ENCODE measurements at places on chromosomes 2 and 18. TPM values are rescaled to one million over a fixed set of nuclear protein-coding genes. Genes with fewer than 3 reads are reported as not detected.
A peak's percentile ranks its signal among the peaks of the same experiment; 100 is the strongest.

The CYBRD1 gene
- total RNA-seq = 0.24 TPM

The ST8SIA3 gene
- total RNA-seq = not detected

The HMSD gene
- total RNA-seq = 3.3 TPM

The CHRNG gene
- total RNA-seq = not detected

The LOXL3 gene
- total RNA-seq = 2.0 TPM

- H3K27me3 ChIP-seq = peaks cover 13% of the 10 kb centered on the region
- no peak for ATAC-seq
- H3K4me3 ChIP-seq = no peak overlapping the region
- H3K4me1 ChIP-seq = no peaks in the 10 kb centered on the region
- H3K36me3 ChIP-seq = no peaks in the 10 kb centered on the region
- H3K27ac ChIP-seq = no peak overlapping the region
Observed at GRCh38 chr2:219727771-219728429, 100.5 kb downstream of the SLC4A3 start.

DNA sequence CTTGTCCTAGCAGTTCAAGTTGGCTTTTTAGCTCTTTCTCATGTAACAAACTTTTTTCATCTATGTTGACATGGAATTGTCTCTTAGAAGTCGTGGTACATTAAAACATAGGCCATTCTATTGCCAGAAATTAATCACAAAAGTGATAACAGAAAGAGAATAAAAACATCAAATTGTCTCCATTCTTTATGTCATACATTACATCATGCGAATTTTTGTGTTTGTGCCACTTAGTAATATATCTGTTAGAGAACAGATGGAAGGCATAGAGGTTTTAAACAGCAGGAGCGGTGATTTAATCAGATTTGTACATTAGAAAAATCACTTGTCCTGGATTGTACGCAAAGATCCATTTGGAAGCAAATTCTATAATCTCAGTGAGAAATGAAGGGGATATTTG is 136.5 kb upstream of the CDH20 start:
- H3K36me3 ChIP-seq = no peaks in the 10 kb centered on the region
- H3K27me3 ChIP-seq = no peaks in the 10 kb centered on the region
- H3K4me1 ChIP-seq = no peaks in the 10 kb centered on the region

GRCh38 chr2:99153921-99154604 is 679 bp downstream of the TSGA10 start:
- H3K4me1 ChIP-seq = peaks cover 11% of the 10 kb centered on the region
- peaks cover 8% of the 10 kb centered on the region for H3K36me3 ChIP-seq
- H3K27me3 ChIP-seq = no peaks in the 10 kb centered on the region
- ATAC-seq = no peak
- H3K4me3 ChIP-seq = no peak overlapping the region

DNA sequence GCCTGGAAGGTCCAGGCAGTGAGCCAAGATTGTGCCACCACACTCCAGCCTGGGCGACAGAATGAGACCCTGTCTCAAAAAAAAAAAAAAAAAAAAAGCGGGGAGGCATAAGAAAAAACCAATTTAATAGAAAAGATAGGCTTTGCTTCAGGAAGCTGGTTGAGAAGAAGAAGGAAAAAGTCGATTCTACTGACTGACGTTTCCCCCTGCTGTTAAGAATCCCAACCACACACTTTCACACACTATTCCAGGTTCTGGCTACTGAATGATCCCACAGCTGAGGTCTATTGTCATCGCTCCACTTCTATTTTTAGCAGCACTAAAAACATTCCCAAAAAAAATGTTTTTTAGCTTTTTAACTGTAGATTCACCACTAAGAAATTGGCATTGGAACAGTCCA is 6.7 kb upstream of the CHCHD5 start:
- H3K27ac ChIP-seq = no peak overlapping the region
- H3K27me3 ChIP-seq = no peaks in the 10 kb centered on the region
- H3K4me3 ChIP-seq = no peak overlapping the region

DNA sequence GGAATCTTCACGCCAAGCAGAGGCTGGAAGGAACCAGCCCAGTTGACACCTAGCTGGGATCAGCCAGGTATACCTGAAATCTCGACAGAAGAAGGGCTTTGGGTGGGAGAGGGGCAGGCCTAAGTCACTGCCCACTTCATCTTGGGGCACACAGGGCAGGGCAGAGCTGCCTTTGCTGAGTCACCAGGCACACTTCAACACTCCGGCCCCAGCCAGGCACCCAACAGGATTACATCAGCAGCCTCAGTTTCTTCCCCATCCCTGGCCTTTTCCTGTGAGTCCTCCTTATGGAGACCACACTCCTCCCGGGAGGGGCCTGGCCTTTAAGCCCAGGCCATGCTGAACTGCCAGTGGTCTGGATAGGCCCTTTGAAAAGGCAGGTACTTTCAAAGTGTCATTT is 201.7 kb upstream of the HS6ST1 start:
- no peak overlapping the region for H3K27ac ChIP-seq
- peaks cover 9% of the 10 kb centered on the region for H3K27me3 ChIP-seq
- ATAC-seq = peak; percentile 48
- no peaks in the 10 kb centered on the region for H3K36me3 ChIP-seq
- H3K4me1 ChIP-seq = no peaks in the 10 kb centered on the region

DNA sequence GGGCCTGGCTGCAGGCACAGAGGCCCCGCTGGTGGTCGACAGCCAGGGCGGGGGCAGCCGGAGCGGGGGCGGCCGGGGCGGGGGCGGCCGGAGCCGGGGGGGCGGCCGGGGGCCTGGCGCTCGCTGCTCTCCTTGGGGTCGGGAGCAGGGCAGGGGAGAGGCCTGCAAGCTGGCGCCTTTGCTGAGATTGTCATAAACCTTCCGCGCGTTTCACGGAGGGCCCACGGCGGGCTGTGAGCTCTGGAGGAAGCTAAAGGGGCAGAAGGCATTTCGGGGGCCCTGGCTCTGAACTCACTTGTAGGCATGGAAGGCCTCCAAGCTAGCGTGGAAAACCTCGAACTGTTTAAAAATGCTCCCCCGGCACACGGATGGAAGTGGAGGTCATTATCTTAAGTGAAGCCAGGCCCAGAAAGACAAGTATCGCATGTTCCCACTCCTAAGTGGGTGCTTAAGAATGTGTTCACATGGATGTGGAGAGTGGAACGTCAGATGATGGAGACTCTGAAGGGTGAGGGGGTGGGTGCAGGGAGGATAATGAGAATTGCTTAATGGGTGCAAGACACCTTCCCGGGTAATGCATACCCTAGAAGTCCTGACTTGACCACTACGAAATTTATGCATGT is 629 bp downstream of the PRELID3A start:
- H3K4me3 ChIP-seq = peak overlapping the region; percentile 47
- no peaks in the 10 kb centered on the region for H3K36me3 ChIP-seq
- H3K27me3 ChIP-seq = peaks cover 14% of the 10 kb centered on the region
- no peak for ATAC-seq
- no peak overlapping the region for H3K27ac ChIP-seq

DNA sequence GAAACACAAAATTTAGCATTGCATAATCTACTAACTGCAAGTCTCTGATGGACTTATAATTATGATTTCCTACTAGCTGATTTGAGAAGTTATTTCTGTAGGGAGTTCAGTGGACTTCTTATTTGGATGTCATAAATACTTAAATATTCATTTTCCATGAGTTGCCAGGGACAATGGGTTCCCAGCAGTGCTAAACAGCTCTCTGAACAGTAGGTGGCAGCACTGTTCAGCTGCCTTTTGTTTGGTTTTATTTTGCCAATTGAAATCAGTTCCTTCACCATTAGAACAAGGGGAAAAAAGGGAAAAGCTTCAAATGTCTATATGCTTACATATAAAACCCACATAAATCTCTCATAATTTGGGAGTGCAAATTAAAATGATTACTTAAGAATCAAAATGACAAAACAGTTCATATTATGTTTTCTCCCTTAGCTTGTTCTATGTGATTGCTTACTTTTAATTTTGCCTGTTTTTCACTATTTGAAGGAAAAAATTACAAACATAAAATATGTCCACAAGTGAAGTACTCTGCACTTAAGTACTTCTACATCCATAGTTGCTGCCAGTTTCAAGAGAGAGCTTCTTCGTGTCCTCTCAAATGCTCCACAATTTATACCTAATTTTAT is 898.9 kb downstream of the CPS1 start:
- H3K36me3 ChIP-seq = no peaks in the 10 kb centered on the region
- ATAC-seq = no peak
- no peaks in the 10 kb centered on the region for H3K4me1 ChIP-seq
- no peak overlapping the region for H3K27ac ChIP-seq

GRCh38 chr2:175557810-175558377 is 376.4 kb upstream of the ATP5MC3 start:
- H3K4me3 ChIP-seq = no peak overlapping the region
- no peak overlapping the region for H3K27ac ChIP-seq
- peaks cover 18% of the 10 kb centered on the region for H3K27me3 ChIP-seq
- no peaks in the 10 kb centered on the region for H3K4me1 ChIP-seq

GRCh38 chr2:218063486-218063885 is 5.6 kb upstream of the RUFY4 start:
- H3K4me1 ChIP-seq = no peaks in the 10 kb centered on the region
- H3K27ac ChIP-seq = no peak overlapping the region
- no peak overlapping the region for H3K4me3 ChIP-seq
- no peak for ATAC-seq

DNA sequence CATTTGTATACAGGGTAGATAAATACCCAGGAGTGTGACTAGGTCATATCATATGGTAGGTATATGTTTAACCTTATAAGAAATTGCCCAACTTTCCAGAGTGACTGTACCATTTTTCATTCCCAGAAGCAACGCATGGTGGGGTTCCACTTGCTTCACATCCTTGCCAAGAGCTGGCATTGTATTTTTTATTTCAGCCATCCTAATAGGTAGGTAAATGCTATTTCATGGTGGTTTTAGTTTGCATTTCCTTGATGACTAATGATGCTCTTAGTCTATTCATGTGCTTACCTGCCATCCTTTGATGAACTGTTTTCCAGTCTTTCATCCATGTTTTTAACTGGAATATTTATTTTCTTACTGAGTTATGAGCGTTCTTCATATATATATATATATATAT is 51.9 kb downstream of the MAP4K3 start:
- ATAC-seq = no peak
- no peak overlapping the region for H3K27ac ChIP-seq
- no peaks in the 10 kb centered on the region for H3K27me3 ChIP-seq
- H3K4me1 ChIP-seq = peaks cover 11% of the 10 kb centered on the region

DNA sequence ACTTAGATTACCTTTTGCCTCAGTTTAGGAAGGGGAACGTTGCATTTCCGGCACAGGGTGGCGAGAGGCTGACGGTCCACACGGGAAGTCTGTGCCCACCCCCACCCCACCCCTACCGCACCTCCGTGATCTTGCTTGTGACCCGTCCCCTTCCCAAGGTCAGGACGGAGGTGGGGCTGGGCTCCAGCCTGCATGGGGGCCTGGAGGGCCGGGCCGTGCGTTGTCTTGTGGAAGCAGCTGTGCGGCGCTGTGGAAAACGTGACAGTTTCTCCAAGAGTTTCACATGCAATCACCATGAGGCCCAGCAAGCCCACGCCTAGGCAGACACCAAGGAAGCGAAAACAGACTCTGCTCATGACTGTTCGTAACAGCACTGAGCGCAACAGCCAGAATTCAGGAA is 76.8 kb upstream of the HDAC4 start:
- no peaks in the 10 kb centered on the region for H3K36me3 ChIP-seq
- ATAC-seq = no peak
- no peaks in the 10 kb centered on the region for H3K27me3 ChIP-seq
- H3K27ac ChIP-seq = no peak overlapping the region
- no peak overlapping the region for H3K4me3 ChIP-seq

GRCh38 chr18:28884304-28884703 is 707.4 kb upstream of the CDH2 start:
- no peak overlapping the region for H3K27ac ChIP-seq
- no peak for ATAC-seq
- H3K4me1 ChIP-seq = no peaks in the 10 kb centered on the region

- no peak overlapping the region for H3K27ac ChIP-seq
- H3K27me3 ChIP-seq = peaks cover 7% of the 10 kb centered on the region
- H3K36me3 ChIP-seq = no peaks in the 10 kb centered on the region
- no peaks in the 10 kb centered on the region for H3K4me1 ChIP-seq
- H3K4me3 ChIP-seq = no peak overlapping the region
- ATAC-seq = no peak
Observed at GRCh38 chr18:47577520-47577919, 326.1 kb upstream of the SKOR2 start.

DNA sequence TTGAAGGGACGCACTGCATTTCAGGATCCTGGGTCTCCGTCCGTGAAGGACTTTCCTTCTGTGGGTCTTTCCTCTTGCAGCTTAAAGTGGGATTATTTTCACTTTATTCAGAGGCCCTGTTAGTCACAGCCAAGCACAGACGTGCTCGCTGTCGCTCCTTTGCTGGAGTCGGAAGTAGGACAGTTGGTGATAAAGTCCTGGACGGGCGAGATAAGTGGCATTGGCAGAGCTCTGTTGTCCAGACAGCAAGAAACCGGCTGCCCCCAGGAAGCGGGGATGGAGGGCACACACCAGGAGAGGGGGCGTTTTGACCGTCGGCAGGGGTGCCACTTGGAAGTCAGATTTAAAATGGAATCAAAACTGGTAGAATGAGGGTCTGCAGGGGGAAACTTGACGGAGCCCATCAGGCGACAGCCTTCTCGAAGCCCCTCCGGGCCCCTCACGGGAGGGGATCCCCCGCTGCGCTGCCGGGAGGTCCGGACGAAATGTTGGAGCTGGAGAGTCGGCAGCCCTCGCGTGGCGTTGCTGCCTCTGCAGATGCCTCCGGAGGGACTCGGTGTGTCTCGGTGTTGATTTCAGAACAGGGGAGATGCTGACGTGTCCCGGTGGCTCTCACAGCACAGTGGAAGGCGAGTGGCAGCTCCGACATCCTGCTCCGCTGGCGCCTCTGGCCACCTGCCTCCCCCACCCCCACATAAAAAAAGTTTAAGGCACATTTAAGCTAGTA is 124.2 kb downstream of the NFATC1 start:
- peak overlapping the region; percentile 99 for H3K27ac ChIP-seq
- H3K36me3 ChIP-seq = peaks cover 27% of the 10 kb centered on the region
- H3K4me1 ChIP-seq = peaks cover 71% of the 10 kb centered on the region
- ATAC-seq = peak; percentile 6
- no peaks in the 10 kb centered on the region for H3K27me3 ChIP-seq

DNA sequence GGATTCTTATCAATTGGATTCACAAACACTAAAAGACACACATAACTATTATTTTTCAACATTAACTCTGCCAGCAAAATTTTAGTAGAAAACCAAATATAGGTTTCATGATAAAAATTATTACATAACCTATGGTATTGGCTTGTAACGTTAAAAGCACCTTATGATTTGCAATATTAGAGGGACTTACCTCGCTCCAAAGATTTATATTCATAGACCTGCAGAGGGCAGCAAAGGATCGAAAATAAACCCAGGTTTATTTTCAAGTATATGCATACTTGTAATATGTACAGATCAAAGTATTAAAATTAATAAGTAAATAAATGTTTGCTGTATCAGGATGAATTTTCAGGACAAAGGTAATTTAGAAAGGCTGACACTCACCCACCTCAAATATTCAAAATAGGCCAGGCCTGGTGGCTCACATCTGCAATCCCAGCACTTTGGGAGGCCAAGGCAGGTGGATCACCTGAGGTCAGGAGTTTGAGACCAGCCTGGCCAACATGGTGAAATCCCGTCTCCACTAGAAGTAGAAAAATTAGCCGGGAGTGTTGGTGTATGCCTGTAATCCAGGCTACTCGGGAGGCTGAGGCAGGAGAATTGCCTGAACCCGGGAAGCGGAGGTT is 45.3 kb downstream of the LRPPRC start:
- ATAC-seq = no peak
- no peak overlapping the region for H3K4me3 ChIP-seq
- H3K4me1 ChIP-seq = no peaks in the 10 kb centered on the region
- H3K36me3 ChIP-seq = peaks cover 100% of the 10 kb centered on the region
- H3K27me3 ChIP-seq = no peaks in the 10 kb centered on the region
- H3K27ac ChIP-seq = no peak overlapping the region

- H3K27ac ChIP-seq = no peak overlapping the region
- H3K4me3 ChIP-seq = no peak overlapping the region
- H3K4me1 ChIP-seq = peaks cover 12% of the 10 kb centered on the region
- peaks cover 4% of the 10 kb centered on the region for H3K27me3 ChIP-seq
Observed at GRCh38 chr2:173972636-173973035, 7.5 kb upstream of the SP3 start.

All from activated T-helper 17 cell treated with anti-CD3 and anti-CD28 coated beads, Interleukin-2, amount 50 U/mL, for 72 hours (primary cell).